ENCODE measurements at places on chromosomes 3 and 15.

DNA sequence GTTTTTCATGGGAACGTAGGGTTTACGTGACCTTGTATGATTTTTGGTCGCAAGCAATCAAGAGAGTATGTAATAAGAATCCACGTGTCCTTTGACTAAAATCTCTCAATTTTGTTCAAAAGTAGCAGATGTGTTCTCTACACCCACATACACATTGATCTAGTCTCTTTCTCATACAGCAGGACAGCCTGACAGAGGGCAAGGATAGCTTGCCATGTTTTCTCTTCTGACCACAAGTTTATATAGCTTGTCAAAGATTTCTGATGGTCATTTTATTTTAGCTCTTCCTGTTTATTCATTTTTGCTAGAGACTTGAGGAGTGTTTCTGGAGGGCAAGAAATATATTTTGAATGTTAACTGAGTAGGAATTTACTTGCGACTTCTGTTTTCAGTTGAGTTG, 570.2 kb upstream of the ALCAM start:
- DNase-seq, result no peak

- DNase-seq, result peak; percentile 34
These were observed 398.6 kb upstream of the WNT5A start for GRCh38 chr3:55885721-55886120.

DNA sequence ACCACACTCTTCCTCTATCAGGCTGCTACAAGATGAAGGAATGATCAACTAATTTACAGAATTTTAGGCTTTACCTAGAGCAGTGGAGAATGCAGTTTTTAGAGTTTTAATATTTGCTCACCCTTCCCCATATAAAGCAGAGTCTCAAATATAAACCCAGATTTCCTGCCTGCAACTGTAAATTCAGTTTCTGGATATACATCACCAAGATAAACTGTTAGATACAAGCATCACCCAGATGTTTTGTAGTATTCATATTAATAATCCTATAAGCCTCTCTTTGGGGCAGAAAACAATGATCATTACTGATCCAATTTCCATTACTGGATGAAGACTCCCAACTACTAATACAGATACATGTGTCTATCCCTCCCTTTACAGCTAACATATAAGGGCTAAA, 205.9 kb downstream of the TNIK start:
- DNase-seq, result no peak

DNA sequence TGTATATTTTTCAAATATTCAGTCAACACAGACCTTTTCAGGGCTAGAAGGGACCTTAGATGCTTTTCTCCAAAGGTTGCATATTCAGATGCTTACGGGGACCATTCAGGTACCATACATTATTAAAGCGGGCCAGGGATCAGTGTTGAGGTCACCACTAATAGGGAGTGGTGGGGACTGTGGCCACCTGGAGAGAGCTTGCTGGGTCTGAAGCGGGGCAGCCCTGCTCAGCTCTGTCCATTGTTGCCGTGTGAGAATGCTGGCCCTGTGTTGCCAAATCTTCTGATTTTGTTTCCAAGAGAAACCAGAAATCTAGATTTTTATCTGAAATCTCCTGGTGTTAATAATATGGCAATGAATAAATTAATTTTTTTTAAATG, 23.7 kb downstream of the ABHD2 start:
- no peak for DNase-seq

- peak; percentile 77 for DNase-seq
These were observed 17.8 kb downstream of the SPATA12 start for GRCh38 chr3:57078344-57078634.

DNA sequence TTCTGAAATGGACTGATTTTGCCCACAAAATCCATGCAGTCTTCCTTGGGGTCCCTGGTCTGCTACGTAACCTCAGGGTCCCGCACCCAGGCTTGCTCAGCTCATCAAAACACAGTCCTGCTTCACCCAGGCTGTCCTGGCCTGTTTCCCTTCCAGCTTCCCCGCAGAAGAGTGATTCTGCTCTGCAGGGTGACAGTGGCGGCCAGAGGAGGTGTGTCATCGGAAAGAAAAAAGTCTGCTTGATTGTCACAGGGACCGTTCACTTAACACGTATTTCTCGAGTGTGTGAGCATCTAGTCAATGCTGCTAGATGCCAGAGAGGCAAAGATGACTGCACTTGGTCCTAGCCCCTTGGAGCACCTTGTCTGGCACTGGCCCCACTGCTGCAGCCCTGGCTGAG, 50.1 kb upstream of the ABHD2 start:
- DNase-seq, result no peak

- DNase-seq, result peak; percentile 96
These were observed 40.9 kb upstream of the SMAD3 start for GRCh38 chr15:67024314-67024997.

DNA sequence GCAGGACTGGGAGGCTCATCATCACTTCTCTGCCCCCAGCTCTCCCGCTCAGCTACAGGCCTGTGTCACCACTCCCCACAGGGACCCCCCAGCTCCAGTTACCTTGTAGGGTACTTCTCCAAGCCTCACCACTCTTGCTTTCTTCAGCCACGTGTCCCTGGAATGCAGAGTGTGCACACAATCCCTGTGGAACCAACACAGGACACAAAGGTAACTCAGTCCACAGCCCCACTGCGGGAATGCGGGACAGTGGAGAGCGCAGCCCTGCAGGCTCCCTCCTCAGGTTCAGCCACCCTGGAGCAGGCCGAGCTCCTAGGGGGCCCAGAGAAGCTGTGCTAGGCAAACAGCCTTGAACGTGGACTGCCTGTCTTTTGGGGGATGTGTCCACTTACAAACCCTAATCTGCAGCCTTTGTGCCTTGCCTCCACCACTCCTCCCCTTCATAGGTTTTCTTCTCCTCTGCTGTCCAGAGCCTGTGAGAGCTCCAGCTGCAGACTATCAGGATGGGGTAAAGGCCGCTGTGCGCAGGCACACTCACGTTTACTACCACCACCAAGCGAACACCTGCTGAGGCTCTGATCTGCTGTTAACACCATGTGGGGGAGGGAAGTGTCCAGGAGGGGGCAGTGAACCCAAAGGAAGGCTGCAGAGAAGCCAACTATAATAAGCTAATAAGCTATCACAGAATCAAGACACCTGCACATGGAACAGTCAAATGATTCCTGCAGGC, 26.0 kb downstream of the XPC start:
- no peak for DNase-seq

DNA sequence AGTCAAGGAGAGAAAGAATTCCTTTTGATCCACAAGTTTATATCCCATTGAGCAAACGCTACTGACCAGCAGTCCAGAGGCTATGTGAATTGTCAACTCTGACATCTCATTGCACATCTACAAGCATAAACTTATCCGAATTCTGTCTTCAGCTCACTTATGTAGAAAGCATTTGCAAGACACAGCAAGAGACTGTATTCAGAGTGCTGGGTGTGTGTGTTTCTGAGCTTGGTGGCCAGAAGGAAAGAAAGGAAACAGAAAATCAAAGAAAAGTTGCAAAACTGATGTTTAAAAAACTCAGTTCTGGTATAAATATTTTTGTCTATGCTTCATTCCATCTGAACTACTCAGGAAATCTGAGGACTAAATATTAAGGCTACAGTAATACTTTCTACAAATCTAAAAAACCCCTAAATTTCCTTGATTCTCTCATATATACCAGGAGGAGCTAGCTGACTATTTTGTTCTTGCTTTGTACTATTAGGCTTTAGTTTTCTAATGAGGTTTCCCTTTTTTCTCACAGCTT, 45.5 kb downstream of the LSAMP start:
- no peak for DNase-seq

GRCh38 chr3:53375019-53375418, 27.7 kb upstream of the DCP1A start:
- DNase-seq, result peak; percentile 58

- no peak for DNase-seq
These were observed 237.7 kb upstream of the GOLIM4 start for GRCh38 chr3:168333410-168333935.

GRCh38 chr3:60186359-60186758, 1064.9 kb downstream of the FHIT start:
- no peak for DNase-seq

DNA sequence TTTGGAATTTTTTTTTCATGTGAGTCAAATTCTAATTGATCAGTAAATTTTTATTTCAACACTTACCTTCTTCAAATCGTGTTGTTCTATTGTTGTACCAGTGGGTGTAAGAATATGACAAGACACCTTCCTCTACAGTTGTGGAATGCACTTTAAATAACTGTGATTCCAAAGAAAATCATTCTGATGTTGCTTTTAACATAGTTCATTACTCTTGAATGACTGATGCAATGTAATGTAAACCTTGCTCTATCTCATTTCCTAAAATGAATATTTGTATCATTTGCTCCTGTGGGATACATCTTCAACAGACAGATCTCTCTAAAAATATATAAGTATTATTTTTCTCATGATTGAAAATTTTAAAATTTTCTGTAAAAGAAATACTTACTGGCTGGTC, 313.4 kb downstream of the RBMS3 start:
- peak; percentile 39 for DNase-seq

DNA sequence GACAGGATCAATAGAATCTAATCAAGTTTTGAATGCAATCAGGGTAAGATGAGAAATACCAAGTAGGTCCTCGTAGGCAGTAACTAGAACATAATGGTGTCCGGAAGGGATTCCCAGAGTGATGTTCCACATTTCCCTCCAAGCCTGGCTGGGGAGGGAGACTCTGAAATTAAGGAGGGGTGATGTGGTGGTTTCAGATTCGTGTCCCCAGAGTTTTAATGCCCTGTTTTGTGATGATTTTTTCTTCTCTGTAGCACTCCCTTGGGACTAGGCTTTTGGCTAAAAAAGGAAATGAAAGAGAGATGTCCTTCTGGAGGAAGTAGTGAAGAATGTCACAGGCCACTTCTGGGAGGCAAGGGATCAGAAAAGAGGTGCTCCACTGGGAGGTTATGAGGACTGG, 108.3 kb upstream of the CACNA2D3 start:
- no peak for DNase-seq

GRCh38 chr15:39275066-39275465, 305.8 kb upstream of the THBS1 start:
- no peak for DNase-seq

GRCh38 chr3:152426393-152426792, 157.7 kb downstream of the MBNL1 start:
- no peak for DNase-seq
